IMR-90 (cell line): ENCODE measurements at places on chromosomes 11 and 22.

GRCh38 chr11:121777056-121777455 lies 324.3 kb upstream of the SORL1-AS1 start:
- H3K27me3 ChIP-seq, result no peaks in the 10 kb centered on the region
- H3K4me3 ChIP-seq, result no peak overlapping the region
- no peaks in the 10 kb centered on the region for H3K36me3 ChIP-seq
- DNase-seq, result no peak
- no peaks in the 10 kb centered on the region for H3K4me1 ChIP-seq

- H3K4me1 ChIP-seq, result peaks cover 30% of the 10 kb centered on the region
- H3K36me3 ChIP-seq, result 0 out of 2 replicates have a peak, but pooled peaks cover 2% of the 10 kb centered on the region
- H3K27me3 ChIP-seq, result no peaks in the 10 kb centered on the region
- DNase-seq, result no peak
- H3K4me3 ChIP-seq, result no peak overlapping the region
These were observed 221.7 kb upstream of the BLID start for GRCh38 chr11:122337704-122338103.

DNA sequence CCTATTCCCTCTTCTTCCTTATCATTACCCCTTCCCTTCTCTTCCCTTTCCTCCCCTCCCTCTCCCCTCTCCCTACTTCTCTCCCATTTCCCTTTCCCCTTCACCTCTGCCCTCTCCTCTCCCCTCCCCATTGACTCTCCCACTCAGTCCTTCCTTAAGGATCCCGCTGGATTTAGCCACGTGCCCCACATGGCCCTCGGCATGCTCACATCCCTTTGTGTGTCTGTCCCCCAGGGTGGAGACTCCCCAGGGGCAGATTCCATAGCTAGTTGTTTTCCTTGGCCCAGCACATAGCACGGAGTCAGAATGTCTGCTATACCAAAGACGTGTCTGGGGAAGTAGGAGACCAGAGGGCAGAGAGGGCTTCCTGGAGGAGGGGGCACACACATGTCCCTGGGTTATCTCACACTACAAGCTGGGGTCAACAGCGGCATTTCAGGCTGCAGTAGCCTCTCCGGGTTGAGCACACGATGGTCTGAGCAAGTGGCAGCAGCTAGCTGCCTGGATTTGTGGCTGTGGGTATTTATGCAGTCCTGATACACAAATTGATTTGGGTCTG lies 487.0 kb downstream of the TBC1D22A start:
- no peaks in the 10 kb centered on the region for H3K4me1 ChIP-seq
- H3K4me3 ChIP-seq, result no peak overlapping the region
- H3K27me3 ChIP-seq, result no peaks in the 10 kb centered on the region

DNA sequence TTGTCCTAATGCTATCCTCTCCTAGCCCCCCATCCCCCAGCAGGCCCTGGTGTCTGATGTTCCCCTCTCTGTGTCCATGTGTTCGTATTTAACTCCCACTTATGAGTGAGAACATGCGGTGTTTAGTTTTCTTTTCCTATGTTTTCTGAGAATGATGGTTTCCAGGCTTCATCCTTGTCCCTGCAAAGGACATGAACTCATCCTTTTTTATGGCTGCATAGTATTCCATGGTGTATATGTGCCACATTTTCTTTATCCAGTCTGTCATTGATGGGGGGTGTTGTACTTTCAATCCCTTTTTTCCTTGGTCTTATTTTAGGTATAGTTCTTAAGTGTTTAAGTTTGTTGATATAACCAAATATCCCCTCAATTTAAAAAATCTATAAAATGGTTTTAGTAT lies 23.9 kb downstream of the EP300 start:
- H3K27me3 ChIP-seq, result no peaks in the 10 kb centered on the region
- H3K36me3 ChIP-seq, result peaks cover 28% of the 10 kb centered on the region
- no peak for DNase-seq
- H3K4me1 ChIP-seq, result no peaks in the 10 kb centered on the region

GRCh38 chr11:104705490-104706190 lies 192.6 kb downstream of the CASP12 start:
- H3K4me1 ChIP-seq, result peaks cover 7% of the 10 kb centered on the region
- H3K4me3 ChIP-seq, result no peak overlapping the region
- peak overlapping the region; percentile 45; the same call in 1 of the 2 replicates for H3K27ac ChIP-seq
- H3K36me3 ChIP-seq, result no peaks in the 10 kb centered on the region
- no peaks in the 10 kb centered on the region for H3K27me3 ChIP-seq
- peak; percentile 18 for DNase-seq

- DNase-seq, result no peak
- H3K36me3 ChIP-seq, result no peaks in the 10 kb centered on the region
- no peak overlapping the region for H3K4me3 ChIP-seq
- no peaks in the 10 kb centered on the region for H3K27me3 ChIP-seq
These were observed 737 bp upstream of the TYR start for GRCh38 chr11:89176938-89177337.

DNA sequence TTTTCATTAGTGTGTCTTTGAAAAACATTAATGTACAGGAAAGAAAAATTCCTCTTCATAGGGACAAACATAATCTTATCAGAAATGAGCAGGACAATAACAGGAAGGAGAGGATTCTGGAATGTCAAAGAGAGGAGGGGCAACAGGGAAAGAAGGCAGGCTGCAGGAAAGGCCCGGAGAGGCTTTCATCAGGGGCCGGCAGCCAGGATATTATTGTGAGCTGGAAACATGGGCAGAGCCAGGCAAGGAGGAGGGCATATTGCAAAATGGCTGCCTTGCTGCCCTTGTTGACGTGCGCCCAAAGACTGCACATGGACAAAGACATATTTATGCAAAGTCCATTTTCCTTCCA lies 433.7 kb downstream of the ETS1 start:
- H3K4me1 ChIP-seq, result no peaks in the 10 kb centered on the region
- H3K27ac ChIP-seq, result no peak overlapping the region
- no peak overlapping the region for H3K4me3 ChIP-seq
- no peak for DNase-seq

- H3K4me3 ChIP-seq, result no peak overlapping the region
- H3K36me3 ChIP-seq, result peaks cover 49% of the 10 kb centered on the region
- H3K27me3 ChIP-seq, result no peaks in the 10 kb centered on the region
- H3K27ac ChIP-seq, result no peak overlapping the region
- DNase-seq, result peak; percentile 4
These were observed 25.6 kb upstream of the OSBP start for GRCh38 chr11:59641156-59641555.

DNA sequence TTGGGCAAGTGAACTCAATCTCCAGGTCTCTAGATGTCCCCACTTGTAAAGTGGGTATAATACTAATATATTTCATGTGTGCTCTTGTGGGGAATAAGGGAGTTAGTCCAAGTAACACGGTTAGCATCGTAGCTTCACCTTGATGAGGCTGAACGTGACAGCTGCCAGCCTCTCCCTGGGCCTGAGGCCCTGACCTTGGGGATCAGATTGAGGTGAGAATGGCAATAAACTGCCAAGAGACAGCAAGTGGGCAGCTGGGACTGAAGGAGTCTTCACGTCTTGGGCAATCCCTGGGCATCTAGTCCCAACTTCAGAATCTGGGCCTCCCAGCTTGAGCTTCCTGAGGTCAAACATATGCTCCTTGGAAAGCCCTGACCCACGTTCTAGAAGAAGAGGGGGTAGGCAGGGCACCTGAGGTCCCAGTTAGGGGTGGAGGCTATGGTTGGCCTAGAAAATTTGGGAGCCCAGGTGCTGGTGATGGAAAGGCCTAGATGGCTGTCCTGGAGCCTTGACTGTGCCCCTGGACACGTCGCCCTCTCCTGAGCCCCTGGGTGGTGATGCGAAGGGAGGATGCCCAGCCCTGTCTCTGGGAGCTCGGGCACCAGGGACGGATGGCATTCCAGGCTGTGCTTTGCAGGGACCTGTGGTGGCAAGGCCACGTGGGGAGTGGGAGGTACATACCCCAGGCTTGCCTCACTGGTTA lies 23.4 kb downstream of the ADAMTS15 start:
- peaks cover 12% of the 10 kb centered on the region for H3K4me1 ChIP-seq
- no peak overlapping the region for H3K4me3 ChIP-seq
- H3K27ac ChIP-seq, result no peak overlapping the region
- peaks cover 82% of the 10 kb centered on the region for H3K36me3 ChIP-seq

- DNase-seq, result no peak
- no peak overlapping the region for H3K27ac ChIP-seq
- no peaks in the 10 kb centered on the region; the same call in 1 of the 2 replicates for H3K27me3 ChIP-seq
- H3K4me1 ChIP-seq, result no peaks in the 10 kb centered on the region
- H3K4me3 ChIP-seq, result no peak overlapping the region
These were observed 38.9 kb downstream of the NTM start for GRCh38 chr11:131409345-131409744.

DNA sequence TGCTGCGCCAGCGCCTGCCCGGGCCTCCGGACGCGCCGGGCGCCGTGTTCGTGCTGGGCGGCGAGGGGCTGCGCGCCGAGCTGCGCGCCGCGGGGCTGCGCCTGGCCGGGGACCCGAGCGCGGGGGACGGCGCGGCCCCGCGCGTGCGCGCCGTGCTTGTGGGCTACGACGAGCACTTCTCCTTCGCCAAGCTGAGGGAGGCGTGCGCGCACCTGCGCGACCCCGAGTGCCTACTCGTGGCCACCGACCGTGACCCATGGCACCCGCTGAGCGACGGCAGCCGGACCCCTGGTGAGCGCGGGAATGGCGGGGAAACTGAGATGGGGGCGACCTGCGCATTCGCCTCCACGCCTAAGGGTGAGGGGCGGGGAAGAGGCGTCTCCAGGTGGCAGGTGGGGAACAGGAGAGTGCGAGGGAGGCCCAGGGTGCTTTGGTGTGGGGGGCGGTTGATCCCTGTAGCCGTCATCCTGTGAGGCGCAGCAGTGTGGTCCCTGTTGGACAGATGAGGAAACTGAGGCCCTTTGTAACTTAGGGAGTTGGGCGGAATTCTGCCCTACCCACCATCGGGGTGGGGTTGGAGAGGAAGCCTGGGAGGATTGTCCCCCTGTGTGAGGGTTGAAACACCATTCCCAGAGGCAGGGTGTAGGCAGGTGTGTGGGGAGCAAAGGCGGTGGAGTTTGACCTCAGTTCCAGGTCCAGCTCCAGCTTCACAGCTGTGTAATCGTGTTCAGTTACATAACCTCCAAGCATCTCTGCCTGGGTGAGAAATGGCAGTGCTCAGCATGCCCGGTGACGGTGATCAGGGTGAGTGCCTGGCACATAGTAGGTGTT lies 758 bp downstream of the PDXP start:
- peak overlapping the region; percentile 72 for H3K27ac ChIP-seq
- no peaks in the 10 kb centered on the region for H3K27me3 ChIP-seq
- H3K4me3 ChIP-seq, result peak overlapping the region; percentile 55
- H3K36me3 ChIP-seq, result peaks cover 3% of the 10 kb centered on the region; the same call in 1 of the 2 replicates
- no peak for DNase-seq

- H3K36me3 ChIP-seq, result peaks cover 57% of the 10 kb centered on the region
- H3K27me3 ChIP-seq, result no peaks in the 10 kb centered on the region
- H3K27ac ChIP-seq, result no peak overlapping the region
- no peak for DNase-seq
These were observed 13.7 kb downstream of the TMEM216 start for GRCh38 chr11:61406067-61406466.

DNA sequence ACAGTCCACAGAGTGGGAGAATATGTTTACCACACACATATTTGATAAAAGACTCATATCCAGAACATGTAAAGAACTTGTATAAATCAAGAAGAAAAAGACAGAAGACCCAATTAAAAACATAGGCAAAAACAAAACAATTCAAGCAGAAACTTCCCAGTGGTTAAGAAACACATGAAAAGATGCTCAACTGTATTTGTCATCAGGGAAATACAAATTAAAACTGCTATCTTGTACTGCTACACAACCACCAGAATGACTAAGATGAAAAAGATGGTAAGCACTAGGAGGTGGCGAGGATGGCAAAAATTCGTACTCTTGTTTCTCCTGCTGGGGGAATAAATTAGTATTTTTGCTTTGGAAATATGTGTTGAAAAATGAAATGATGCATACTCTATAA lies 192.3 kb upstream of the C11orf87 start:
- H3K27me3 ChIP-seq, result no peaks in the 10 kb centered on the region
- H3K27ac ChIP-seq, result no peak overlapping the region
- no peak overlapping the region for H3K4me3 ChIP-seq

- DNase-seq, result no peak
- H3K27me3 ChIP-seq, result peaks cover 26% of the 10 kb centered on the region
- H3K27ac ChIP-seq, result no peak overlapping the region
- H3K36me3 ChIP-seq, result no peaks in the 10 kb centered on the region
- H3K4me3 ChIP-seq, result no peak overlapping the region
These were observed 26.5 kb upstream of the ATXN10 start for GRCh38 chr22:45645150-45645525.

- no peaks in the 10 kb centered on the region for H3K36me3 ChIP-seq
- no peak overlapping the region for H3K4me3 ChIP-seq
- peaks cover 6% of the 10 kb centered on the region for H3K27me3 ChIP-seq
- DNase-seq, result no peak
- H3K4me1 ChIP-seq, result no peaks in the 10 kb centered on the region
- no peak overlapping the region for H3K27ac ChIP-seq
These were observed 138.7 kb downstream of the TRIM29 start for GRCh38 chr11:119999220-119999619.

DNA sequence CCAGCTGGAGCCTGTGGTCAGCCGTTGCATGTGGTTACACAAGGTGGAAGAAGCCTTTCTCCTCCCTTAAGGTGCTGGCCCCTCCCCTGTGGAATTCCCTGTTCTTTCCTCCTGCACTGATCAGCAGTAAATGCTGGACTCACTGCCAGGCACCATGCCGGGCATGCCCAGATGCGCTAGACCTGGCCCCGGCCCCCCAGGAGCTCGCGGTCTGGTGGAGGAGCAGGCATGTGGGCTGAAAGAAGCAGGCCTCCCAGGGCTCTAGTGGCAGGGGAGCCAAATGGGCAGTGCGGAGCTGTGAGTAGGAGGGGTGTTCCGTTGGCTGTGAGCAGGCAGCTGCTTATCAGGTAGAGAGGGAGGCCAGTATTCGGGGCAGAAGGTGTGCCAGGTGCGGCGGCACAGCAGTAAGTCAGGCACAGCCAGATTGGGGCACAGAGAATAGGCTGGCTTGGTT lies 10.2 kb downstream of the DGKZ start:
- peaks cover 30% of the 10 kb centered on the region for H3K4me1 ChIP-seq
- H3K36me3 ChIP-seq, result no peaks in the 10 kb centered on the region
- no peak for DNase-seq
- no peak overlapping the region for H3K27ac ChIP-seq
- no peaks in the 10 kb centered on the region for H3K27me3 ChIP-seq

DNA sequence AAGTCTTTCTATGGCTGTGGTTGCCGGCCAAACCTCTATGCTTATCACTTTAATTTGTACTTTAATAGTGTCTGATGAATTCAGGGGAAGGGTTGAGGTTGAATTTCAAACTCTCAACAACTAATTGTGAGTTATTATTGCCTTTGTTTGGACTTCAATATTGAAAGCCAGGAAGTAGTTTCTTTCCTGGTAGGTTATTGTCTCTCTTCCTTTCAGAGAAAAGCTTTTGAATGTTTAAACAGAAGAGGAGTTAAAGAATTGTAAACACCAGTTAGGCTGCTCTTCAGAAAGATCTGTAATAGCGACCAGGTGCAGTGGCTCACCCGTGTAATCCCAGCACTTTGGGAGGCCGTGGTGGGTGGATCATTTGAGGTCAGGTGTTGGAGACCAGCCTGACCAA lies 22.2 kb downstream of the NNMT start:
- no peak for DNase-seq
- peaks cover 9% of the 10 kb centered on the region for H3K4me1 ChIP-seq
- peaks cover 10% of the 10 kb centered on the region; the same call in 1 of the 2 replicates for H3K36me3 ChIP-seq
- no peak overlapping the region for H3K4me3 ChIP-seq
